ENCODE measurements at places on chromosomes 4 and X.

DNA sequence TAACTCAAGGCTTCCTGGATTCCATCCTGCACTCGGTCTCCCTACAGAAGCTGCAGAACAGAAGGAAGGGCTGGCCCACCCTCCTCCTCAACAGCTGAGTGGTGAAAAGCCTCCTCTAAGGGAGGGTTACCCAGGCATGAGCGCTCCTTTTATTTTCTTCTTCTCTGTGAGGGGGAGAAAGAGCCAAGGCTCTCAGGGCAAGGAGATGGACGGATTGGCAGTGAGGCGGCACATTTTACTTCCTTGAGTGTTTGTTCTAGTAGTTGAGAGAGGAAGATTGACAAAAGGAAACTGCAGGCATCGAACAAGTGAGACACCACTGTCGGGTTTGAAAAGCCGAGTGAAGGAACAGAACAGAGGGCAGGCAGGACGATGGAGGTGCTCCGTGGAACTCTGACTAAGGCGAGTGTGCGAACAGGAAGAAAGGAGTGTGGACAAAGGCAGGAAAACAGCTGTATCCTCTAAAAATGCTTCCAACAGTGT lies 38.4 kb upstream of the STS start:
- no peak for DNase-seq

DNA sequence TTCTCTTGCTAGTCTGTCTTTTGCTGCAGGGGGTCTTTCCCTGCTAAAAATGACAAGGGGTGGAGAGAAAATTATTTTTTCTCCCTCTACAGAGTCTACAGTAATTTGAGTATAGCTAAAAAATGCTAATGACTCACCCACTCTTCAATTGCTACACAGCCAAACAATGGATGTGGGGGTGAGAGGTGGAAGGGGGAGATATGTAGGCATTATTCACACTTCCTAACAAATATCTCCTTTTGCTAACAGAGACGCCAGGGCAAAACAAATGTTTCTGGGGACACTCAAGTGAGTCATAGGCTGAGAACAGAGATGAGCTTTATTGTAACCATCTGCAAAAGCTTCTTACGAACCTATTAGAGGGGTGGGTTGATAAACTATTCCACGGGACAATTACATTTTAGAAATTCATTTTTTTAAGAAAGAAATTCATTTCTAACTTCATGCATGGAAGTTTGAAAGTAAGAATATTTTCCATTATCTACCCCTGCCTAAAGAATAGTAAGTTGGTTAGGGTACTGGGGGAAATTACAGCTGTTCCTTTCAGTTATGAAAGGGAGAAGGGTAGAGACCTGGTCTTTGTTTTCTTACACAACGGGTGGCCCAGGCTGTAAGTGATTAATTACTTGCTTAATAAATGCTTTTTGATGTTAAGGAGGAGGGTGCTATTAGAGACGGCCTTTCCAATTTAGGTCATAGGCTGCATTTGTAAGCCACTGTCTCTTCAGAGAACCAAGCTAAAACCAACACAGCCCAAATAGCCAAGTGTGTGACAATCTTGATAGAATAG lies 12.8 kb downstream of the SCD5 start:
- DNase-seq, result no peak

- no peak for DNase-seq
Measured at GRCh38 chr4:181146051-181146450, 1097.2 kb upstream of the TENM3 start.

DNA sequence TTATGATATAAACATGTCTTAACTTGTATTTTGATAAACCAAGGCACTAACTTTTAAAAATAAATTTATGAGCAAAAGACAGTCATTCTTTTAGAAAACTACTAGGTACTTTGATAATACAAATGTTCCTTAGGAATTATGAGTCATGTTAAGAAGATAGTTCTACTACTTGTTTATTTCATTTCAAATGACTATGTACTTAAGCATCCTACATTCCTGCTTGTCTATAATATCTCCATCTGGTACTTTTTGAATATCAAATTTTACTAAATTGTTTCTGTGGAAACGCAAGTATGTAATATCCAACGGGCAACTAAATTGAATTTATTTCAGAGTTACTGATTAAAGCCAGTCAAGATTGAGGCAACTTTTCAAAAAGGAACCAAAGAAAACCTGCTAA lies 61.8 kb downstream of the CAMK2D start:
- no peak for DNase-seq

GRCh38 chr4:81600520-81601357 lies 129.0 kb upstream of the RASGEF1B start:
- peak; percentile 67 for DNase-seq

DNA sequence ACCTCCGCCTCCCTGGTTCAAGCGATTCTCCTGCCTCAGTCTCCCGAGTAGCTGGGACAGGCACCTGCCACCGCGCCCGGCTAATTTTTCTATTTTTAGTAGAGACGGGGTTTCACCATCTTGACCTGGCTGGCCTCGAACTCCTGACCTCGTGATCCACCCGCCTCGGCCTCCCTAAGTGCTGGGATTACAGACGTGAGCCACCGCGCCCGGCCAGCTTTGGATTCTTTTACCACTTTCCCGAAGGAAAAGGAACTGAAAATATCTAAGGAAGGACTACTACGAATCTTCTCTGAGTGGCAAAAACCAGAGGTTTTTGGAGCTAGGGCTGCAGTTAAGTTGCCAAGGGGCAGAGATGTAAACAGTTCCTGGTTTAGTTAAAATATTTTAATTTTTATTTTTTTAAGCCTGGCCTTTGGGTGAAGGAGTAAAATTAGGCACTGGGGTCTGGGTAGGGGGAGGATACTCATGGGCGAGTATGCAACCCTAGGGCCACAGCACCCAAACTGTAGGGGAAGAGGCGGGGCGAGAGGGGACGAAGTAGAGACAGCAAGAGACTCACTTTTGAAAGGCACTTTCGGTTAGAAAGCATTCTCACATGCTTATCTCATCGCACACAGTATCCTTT lies 525 bp upstream of the CISD2 start:
- DNase-seq, result peak; percentile 19

DNA sequence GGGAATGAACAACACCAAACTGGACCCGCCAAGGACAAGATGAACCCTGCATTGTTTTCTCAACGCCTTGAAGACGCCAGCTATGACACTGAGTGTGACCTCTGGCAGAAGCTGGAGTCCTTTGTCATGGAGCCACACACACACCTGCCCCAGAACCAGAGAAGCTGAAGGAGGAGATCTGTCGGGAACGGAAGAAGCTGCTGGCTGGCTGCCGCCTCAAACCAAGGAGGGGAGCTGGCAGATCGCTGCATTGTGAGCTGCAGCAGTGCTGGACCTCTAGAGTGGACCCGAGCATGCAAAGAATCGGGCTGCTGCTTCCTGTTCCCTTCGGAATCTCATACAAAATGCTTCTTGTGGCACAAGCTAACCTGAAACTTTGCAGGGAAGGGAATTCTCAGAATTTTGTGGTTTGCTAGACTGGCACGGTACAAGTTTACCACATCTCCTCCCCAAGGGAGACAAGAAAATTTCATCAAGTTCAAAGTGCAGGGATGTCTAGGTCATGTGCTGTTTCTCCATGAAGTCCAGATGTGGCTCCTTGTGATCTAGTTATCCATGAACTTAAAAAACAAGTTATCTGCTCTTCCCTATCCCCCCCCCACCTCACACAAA lies 23.4 kb upstream of the GLRB start:
- no peak for DNase-seq

DNA sequence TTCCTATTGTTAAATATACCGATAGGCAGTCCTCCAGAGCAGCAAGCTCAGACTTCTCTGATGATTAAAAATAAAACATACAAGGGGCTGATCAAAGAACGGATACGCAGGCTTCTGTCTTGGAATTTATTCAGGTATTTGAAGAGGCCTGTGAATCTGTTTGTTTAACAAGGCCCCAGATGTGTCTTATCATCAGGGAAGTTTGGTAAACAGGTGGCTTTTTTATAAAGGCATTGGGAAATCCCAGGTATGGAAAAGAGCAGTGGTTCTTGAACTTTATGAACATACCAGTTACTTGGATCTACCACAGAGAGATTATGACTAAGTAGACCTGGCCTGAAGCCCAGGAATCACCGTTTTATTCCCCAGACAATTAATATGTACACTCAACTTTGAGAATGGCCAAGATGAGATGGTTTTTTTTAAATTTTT lies 47.9 kb downstream of the SOWAHB start:
- DNase-seq, result no peak

DNA sequence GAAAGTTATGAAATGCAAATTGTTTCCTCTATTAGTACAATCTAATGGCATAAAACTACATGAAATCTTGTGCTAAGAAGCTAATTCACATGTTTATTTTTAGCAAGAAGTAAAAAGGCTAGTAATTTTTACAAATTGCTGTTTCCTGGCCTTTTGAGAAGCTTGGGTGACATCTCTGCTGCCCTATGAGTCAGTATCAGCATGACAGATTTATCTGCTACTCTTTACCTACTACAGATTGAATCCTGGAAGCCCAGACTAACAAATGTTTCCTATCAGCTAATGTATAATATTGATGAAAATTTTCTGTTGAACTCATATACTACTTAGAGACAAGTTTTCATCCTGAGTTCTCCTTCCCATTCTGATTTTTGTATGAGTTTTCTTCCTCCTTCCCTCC lies 232.4 kb downstream of the DCTD start:
- DNase-seq, result no peak

GRCh38 chr4:103076747-103077347 lies at the start of gene SLC9B2:
Gene SLC9B2 (minus strand): TSS chr4:103076761. CDS start chr4:103067550, 9,211 bp downstream.
- no peak for DNase-seq

- DNase-seq, result peak; percentile 86
Measured at GRCh38 chrX:103628386-103629317, at the start of gene TCEAL1. Gene TCEAL1 (plus strand): TSS chrX:103628975. CDS start chrX:103629917, 942 bp downstream.

GRCh38 chr4:85741921-85742591 lies 267.1 kb downstream of the ARHGAP24 start:
- DNase-seq, result peak; percentile 79

- DNase-seq, result no peak
Measured at GRCh38 chrX:26649534-26649933, 433.6 kb downstream of the MAGEB5 start.

- DNase-seq, result no peak
Measured at GRCh38 chr4:16643893-16644292, 254.6 kb downstream of the LDB2 start.

DNA sequence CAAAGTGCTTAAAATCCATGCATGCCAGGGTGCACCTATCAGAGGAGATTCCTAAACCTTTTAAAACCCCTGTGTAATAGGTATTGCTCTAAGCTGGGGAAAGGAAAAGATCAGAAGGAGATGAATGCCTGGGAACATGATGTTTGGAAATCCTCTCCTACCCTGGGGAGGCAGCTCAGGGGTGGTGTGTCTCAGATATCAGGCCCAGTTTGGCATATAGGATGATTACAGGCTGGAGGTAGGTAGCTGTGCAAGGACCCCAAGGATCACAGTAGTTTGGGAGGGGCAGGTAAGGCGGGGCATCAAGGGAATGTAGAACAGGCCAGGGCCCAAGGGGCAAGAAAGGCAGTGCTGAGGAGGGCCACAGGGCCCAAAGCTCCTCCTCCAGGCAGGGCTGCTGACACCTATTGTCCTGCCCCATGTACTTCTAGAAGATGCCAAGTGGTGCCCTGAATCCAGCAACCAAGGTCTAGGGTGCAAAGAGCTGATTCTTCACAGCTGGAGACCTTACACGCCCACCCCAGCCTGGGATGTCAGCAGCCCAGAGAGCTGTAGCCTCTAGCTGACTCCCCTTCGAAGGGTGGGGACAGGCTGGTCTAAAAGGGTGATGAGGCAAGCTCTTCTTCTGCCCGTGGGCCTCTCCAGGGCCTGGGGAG lies 17.6 kb downstream of the SASH3 start:
- no peak for DNase-seq

GRCh38 chr4:141174457-141174856 lies 41.2 kb upstream of the RNF150 start:
- DNase-seq, result no peak

DNA sequence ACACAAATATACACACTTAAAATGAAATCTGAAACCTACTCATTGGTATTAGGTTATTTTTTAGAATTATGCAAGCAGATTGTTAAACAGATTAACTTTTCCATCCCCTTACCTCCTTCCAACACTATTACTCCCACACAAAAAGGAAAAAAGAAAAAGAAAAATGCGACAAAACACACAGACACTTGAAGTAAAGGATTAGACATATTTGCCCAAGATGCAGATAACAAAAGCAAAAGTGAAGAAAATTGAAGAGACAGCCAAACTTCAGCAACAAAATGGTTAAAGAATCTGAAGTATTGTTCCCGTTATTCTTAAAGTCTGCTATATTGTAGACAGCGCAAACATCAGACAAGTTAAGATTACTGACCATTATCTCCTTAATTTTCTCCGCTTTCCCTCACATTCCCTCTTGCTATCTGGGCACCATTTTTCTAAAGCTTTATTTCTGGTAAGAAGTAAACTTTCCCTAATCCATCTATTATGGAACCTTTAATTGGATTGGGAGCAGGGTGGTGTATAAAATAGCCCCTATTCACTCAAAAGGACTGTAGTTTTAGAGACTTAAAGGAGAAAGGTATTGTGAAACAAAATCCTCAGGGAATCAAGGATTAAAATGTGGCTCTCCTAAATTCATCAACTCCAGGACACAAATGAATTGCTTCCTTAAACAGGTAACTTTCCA lies 34.7 kb upstream of the MAB21L2 start:
- DNase-seq, result no peak

DNA sequence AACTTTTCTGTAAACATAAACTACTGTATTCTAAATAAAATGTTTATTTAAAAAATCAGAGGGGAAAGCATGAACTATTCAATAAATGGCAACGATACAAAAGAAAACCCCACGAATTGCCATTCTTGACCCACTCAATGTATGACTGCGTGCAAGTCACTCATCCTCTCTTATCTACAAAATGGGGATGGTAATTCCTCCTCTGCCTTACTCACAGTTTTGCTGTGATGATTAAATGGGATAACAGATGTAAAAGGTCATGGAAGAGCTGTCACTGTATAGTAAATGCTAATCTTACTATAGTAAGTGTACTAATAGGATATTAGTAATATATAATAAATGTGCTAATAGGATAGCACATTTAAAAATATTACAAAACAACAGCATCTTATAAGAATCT lies 173.4 kb downstream of the SCFD2 start:
- no peak for DNase-seq

GRCh38 chrX:11837437-11837836 lies 79.4 kb downstream of the MSL3 start:
- no peak for DNase-seq

DNA sequence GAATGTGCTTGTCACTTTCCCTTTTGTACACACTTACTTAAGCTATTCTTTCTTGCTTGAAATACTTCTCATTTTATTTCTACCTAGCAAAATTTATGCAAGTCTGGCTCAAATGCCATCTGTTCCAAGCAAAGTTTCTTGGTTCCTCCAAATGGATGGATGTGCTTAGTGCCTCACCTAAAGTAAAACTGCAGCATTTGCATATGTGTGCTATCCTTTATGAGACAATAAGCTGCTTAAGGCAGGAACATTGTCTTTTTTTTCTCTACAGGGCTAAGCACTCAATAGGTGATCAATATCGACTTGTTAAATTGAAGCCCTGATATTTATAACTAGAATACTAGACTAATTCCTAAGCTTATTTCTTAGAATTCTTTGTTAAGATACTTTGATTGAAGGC lies 136.8 kb downstream of the CYLC1 start:
- DNase-seq, result no peak

- no peak for DNase-seq
Measured at GRCh38 chr4:127179256-127180087, 453.3 kb upstream of the INTU start.

GRCh38 chr4:100708776-100709175 lies 191.0 kb upstream of the EMCN start:
- no peak for DNase-seq

All from right cardiac atrium (tissue), 5 donors.